GM23248 (cell line): ENCODE measurements at places on chromosomes 4 and X. TPM values are rescaled to one million over a fixed set of nuclear protein-coding genes. Genes with fewer than 3 reads are reported as not detected.

Gene MAML3
- 1.5 and 1.9 TPM in 2 replicates for total RNA-seq

Gene WDR17
- 0.22 and 0.38 TPM in 2 replicates for total RNA-seq

Gene MAGEA11
- not detected in 2 replicates for total RNA-seq

Gene CEP135
- total RNA-seq: 3.2 and 6.6 TPM in 2 replicates

Gene IBSP
- total RNA-seq: not detected in 2 replicates

Gene HELT
- total RNA-seq: not detected in 2 replicates

Gene FGFBP2
- total RNA-seq: not detected in 2 replicates

Gene PNMA5
- not detected in 2 replicates for total RNA-seq

Gene NXF2B
- total RNA-seq: not detected in 2 replicates

Gene AKAP14
- not detected in 2 replicates for total RNA-seq

Gene ZNF185
- total RNA-seq: 4.5 and 7.2 TPM in 2 replicates

Gene RHOXF2
- not detected in 2 replicates for total RNA-seq

Gene SSX4
- not detected in 2 replicates for total RNA-seq

Gene ART3
- total RNA-seq: not detected in 2 replicates

Gene PIR
- 0.76 and 1.7 TPM in 2 replicates for total RNA-seq

Gene C1QTNF7
- total RNA-seq: not detected in 2 replicates

Gene TAF7L
- total RNA-seq: 0.25 and 0.43 TPM in 2 replicates

Gene ATP5ME
- total RNA-seq: 15.6 and 26.3 TPM in 2 replicates

Gene CXCL5
- total RNA-seq: not detected in 2 replicates

Gene ZCCHC18
- total RNA-seq: 1.4 TPM in 1 of 2 replicates, not detected in the other

Gene XG
- 16.3 and 21.4 TPM in 2 replicates for total RNA-seq

Gene GPR50
- not detected in 2 replicates for total RNA-seq

Gene GC
- total RNA-seq: not detected in 2 replicates

Gene PABPC4L
- total RNA-seq: under 0.01 TPM in 2 replicates

Gene NUP62CL
- not detected in 2 replicates for total RNA-seq

Gene ZNF732
- total RNA-seq: 0.11 and 0.51 TPM in 2 replicates

Gene STPG2
- 0.32 TPM in 1 of 2 replicates, not detected in the other for total RNA-seq
